ENCODE measurements at places on chromosomes 4 and X.

GRCh38 chrX:34401411-34401810 lies 255.7 kb downstream of the TMEM47 start:
- DNase-seq: no peak

DNA sequence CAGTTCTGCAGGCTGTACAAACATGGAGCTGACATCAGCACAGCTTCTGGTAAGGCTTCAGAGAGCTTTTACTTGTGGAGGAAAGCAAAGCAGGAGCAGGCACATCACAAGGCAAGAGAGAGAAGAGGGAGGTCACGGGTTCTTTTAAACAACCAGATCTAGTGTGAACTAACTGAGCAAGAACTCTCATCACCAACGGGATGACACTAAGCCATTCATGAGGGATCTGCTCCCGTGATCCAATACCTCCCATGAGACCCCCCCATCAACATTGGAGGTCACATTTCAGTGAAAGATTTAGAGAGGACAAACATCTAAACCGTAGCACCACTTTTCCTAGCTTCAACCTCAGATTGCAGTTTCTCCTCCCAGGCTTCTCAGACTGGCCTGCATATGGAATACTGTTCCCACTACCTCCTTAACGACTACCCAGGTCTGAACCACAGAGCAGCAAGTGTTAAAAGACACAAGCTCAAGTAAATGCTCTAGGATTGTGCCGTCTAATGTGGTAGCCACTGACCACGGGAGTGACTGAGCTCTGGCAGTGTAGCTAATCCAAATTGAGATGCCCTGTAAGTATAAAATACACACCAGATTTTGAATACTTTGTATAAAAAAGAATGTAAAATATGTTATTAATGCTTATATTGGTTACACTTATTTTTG lies 192.7 kb downstream of the PTTG2 start:
- no peak for DNase-seq

DNA sequence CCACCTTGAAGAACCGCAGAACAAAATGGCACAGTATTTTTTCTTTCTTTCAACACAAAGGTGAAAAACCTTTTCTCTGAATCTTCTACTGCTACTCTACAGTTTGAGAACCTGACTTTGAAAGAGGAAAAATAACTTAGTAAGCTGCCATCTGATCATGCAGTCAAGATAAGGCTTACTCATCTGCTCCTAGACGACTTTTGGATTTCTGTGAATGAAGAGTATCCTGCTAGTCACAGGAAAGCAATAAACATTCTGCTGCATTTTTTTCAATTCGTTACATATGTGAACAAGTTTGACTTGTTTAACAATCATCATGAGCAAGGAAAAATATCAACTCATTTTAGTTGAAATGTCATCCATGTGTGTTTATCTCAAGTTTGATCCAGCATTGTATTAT lies 25.2 kb downstream of the TIGD2 start:
- DNase-seq: no peak

- no peak for DNase-seq
Measured at GRCh38 chr4:147334478-147334877, 146.4 kb upstream of the EDNRA start.

GRCh38 chr4:174099712-174100111 lies 183.8 kb downstream of the FBXO8 start:
- no peak for DNase-seq

DNA sequence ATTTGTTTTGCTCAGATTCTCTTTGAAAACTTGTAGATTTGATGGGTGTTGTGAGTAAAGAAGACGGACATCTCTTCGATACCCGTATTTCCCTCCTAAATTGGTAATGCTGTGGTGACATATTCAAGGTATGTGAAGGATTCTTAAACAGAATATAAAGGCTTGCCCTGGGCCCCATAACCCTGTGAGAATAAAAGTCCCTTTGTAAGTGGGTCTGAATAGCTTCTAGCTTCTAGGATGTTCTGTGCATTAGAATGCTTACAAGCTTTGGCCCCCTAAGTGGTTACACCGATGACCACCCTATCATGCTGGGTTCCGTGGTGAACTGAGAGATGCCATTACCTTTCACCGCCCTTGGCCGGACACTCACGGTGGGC lies 574 bp upstream of the MOB1B start:
- no peak for DNase-seq

GRCh38 chr4:112823606-112824005 lies 186.7 kb downstream of the LARP7 start:
- DNase-seq: no peak

GRCh38 chr4:184838249-184839074 lies 12.7 kb upstream of the ACSL1 start:
- DNase-seq: peak; percentile 11

- peak; percentile 46 for DNase-seq
Measured at GRCh38 chr4:128660361-128661215, 148.9 kb upstream of the JADE1 start.

GRCh38 chr4:22021106-22021505 lies 72.5 kb upstream of the KCNIP4 start:
- no peak for DNase-seq

GRCh38 chrX:75655627-75656026 lies 129.4 kb downstream of the MAGEE2 start:
- no peak for DNase-seq

GRCh38 chrX:96979766-96980165 lies 96.1 kb downstream of the RPA4 start:
- DNase-seq: no peak

GRCh38 chr4:98287328-98287727 lies 26.1 kb downstream of the RAP1GDS1 start:
- DNase-seq: no peak

DNA sequence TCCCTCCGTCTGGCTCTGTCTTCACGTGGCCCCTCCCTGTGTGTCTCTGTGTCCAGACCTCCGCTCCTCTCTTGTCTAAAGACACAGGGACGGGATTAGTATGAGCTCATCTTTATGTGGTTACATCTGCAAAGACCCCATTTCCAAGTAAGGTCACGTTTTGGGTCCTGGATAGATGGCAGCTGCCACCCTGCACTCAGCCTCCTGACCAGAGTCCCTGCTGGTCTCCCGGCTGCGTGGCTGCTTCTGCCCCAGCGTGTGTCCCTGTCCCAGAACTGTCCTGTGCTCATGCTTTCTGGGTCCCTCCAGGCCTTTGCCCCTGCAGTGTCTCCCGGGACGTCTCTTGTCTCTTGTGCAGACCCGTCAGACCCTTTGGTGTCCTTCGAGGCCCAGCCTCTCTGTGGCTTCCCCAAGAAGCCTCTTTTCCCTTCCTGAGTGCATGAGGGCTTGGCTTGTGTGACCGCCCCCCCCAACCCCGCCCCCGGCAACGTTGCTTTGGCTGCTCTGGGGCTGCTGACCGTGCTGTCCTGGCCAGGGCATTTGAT lies 107.3 kb downstream of the PSAPL1 start:
- DNase-seq: no peak

DNA sequence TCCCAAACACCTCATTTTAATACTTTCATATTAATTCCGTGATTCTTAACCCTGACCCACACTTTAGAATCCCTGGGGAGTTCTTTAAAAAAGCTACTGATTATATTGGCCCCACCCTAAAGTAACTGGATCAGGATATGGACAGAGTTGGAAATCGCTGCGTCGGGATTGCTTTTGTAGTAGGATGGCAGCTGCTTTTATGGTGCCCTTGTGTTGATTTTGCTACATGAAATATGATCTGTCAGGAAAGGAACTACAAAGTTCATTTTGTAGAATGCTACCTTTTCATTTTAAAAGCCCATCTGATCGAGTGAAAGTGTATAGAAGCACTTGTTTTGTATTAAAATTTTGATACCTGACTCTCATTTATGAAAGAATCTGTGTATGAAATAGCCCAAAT lies 43.6 kb downstream of the TMEM131L start:
- no peak for DNase-seq

GRCh38 chr4:86497980-86498862 lies 95.9 kb upstream of the PTPN13 start:
- peak; percentile 83 for DNase-seq

DNA sequence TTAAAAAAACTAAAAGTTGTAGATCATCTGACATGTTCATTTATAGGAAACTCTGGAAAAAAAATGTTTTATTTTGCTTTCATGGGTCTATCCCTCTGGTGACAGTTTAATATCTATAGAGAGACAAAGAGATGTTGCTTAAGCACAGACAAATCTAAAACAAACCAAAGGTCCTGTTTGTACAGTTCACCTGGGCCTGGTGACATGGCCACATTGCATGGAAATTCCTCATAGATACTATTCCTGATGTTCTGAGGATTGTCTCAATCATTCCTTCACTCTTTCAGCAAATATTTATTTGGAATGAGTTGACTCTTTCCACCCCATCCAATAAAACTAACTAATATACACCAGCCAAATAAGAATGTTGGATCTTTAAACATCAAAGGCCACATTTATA lies 259.1 kb upstream of the NOCT start:
- no peak for DNase-seq

GRCh38 chr4:85491527-85491926 lies 16.6 kb downstream of the ARHGAP24 start:
- DNase-seq: no peak

DNA sequence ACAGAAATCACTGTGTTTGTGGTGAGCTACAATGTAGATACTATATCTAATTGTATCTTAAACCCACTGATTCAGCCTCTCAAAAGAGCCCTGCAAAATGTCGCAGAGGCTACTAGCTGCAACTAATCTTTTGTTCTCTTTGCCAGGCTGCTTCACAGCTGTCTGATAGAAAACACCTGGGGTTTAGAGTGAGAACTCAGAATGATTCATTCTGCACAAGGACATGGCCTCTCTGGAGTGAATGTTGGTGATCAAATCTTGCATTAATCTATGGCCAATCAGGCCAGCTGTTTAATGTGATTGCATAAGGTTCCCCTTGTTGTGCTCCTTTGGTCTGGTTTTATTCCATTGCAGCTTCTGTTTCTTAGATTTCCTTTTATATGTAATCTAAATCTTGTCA lies 100.3 kb downstream of the EMCN start:
- no peak for DNase-seq

DNA sequence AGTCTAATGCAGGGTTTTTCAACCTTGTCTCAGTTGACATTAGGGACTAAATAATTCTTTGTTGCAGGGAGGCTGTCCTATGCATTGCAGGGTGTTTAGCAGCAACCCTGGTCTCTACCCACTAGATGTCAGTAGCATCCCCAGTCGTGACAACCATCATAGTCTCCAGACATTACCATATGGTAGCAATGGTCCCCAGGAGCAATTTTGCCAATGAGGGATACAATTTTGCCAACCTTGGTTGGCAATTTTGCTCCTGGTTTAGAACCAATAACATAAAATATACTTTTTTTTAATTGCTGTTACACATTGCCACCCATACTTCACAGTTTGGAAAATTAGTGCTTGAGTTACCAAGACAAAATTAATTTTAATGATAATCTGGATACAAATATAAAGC lies 6.0 kb downstream of the EREG start:
- DNase-seq: peak; percentile 68

- DNase-seq: no peak
Measured at GRCh38 chr4:17081179-17081578, 182.7 kb upstream of the LDB2 start.

DNA sequence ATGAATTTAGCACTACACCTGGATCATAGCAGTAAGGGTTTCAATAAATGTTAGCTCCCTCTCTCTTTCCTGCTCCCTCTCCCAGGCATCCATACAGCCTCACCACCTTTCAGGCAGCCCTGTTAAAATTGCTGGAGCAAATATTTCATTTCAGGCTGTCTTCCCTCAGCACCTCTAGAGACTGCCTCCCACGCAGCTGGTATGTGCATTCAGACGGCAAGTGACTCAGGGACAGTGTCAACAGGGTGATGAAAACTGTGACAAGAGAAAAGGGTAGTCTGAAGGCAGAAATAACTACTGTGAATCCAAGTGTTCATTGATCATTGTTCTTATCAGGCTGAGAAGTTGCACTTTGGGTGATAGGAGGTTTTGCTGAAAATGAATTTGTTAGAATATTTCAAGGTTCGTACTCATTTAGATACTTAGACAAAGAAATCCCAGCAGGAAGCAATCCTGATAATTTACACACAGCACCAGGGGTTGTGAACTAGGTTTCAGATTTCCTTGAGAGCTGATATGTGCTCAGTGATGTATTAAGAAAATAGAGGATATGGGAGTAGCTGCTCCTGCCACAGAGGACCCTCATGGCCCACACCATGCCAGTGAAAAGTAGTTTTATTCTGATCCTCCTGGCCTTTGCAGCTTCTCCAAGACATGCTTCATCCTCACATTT lies 424.2 kb downstream of the FGF13 start:
- DNase-seq: no peak

- no peak for DNase-seq
Measured at GRCh38 chrX:109841257-109841656, 108.2 kb upstream of the ACSL4 start.

DNA sequence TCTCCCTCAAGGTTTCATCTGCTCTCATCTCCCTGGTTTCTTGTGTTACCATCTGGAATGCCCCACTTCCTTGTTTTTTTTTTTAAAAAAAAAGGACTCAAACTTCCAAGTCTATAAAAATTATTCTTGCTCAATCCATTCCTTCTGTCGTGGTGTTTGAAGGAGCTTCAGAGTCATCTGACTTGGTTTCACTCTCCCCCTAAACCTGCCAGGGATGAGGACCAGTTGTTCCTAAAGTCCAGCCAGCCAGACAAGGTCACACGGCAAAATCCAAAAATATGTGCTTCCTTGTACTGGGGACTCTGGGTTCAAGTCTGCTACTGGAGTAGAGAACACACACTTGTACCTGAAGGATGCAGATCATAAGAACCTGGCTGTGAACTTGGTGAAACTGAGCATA lies 84.5 kb upstream of the GPM6B start:
- no peak for DNase-seq

GRCh38 chrX:19446397-19446796 lies 68.9 kb downstream of the MAP3K15 start:
- DNase-seq: no peak

DNA sequence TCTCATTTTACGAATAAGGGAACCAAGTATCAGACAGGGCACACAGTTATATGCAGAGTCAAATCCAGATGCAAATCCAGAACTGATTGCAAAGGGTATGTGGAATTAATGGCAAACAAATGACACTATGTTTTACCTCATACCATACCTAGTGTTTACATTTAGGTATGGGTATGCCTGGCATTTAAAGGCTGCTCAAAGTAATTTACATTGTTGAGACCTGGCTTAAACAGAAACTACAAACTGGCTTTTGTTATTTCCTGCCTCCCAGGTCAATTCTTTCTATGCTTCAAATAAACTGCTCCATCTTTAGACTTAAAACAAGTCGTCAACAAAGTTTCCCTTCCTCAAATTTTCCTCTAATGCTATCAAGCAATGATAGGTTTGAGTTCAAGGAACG lies 33.7 kb downstream of the ANKRD17 start:
- no peak for DNase-seq

DNA sequence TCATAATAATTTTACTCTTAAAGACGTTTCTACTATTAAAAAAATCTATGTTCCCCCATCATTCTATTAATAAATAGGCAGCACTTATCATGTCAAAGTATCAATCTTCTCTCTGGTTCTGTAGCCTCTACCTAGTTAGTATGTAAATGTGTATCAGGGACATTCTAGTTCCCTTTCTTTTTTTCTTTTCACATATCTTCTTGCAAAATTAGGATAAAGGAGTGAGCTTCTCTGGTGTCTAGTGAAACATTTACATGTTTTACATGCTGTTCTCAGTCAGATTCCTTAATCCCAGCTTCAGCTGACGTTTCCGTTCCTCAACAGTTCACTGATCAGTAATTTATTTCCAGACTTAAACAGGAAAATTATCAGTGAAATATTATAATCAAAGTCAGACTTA lies 11.8 kb downstream of the PCDH10 start:
- DNase-seq: no peak

- no peak for DNase-seq
Measured at GRCh38 chr4:5800496-5800895, 89.5 kb downstream of the EVC start.

- no peak for DNase-seq
Measured at GRCh38 chr4:37243722-37244582, 591 bp upstream of the NWD2 start.

Data from astrocyte of the hippocampus (primary cell).